Spinal cord (tissue), 10 donors: ENCODE measurements at places on chromosomes 7 and 10. TPM values are rescaled to one million over a fixed set of nuclear protein-coding genes. Genes with fewer than 3 reads are reported as not detected.

Gene OR2A12
- polyA plus RNA-seq, result 0.03 TPM

Gene PLXDC2
- 25.3 TPM for polyA plus RNA-seq

Gene CDHR3
- polyA plus RNA-seq, result 27.3 TPM

Gene CPEB3
- 19.2 TPM for polyA plus RNA-seq

Gene DENND2A
- 51.9 TPM for polyA plus RNA-seq

Gene SFTPD
- 2.8 TPM for polyA plus RNA-seq

Gene HOXA13
- polyA plus RNA-seq, result not detected

Gene OR2A1
- polyA plus RNA-seq, result 0.29 TPM

Gene EPDR1
- polyA plus RNA-seq, result 41.4 TPM

Gene LIPM
- polyA plus RNA-seq, result 0.21 TPM

Gene PRKAR2B
- polyA plus RNA-seq, result 72.4 TPM

Gene HMX2
- 0.09 TPM for polyA plus RNA-seq

Gene STK31
- polyA plus RNA-seq, result 0.93 TPM
